ENCODE measurements at places on chromosomes 7 and 10.

GRCh38 chr7:44964831-44965440, 13.9 kb downstream of the MYO1G start:
- DNase-seq = no peak

DNA sequence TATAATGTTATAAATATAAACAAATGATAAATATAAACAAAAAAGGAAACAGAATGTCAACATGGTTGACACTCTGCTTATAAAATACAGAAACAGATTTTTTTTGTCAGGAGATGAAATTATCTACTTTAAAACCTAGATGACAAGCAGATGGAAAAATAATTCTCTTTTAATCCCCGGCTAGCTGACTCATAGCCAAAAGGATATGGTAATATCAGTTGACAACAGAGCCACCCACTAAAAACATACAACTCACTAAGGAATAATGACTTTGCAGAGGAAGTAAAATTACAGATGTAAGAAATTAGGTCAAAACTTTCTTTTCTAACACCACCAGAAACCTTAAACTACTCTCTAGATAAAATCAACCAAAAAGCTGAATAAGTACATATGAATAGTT, 131.1 kb upstream of the ABCB5 start:
- DNase-seq = peak; percentile 80

GRCh38 chr10:77698267-77698931, 60.8 kb upstream of the KCNMA1 start:
- DNase-seq = peak; percentile 43

DNA sequence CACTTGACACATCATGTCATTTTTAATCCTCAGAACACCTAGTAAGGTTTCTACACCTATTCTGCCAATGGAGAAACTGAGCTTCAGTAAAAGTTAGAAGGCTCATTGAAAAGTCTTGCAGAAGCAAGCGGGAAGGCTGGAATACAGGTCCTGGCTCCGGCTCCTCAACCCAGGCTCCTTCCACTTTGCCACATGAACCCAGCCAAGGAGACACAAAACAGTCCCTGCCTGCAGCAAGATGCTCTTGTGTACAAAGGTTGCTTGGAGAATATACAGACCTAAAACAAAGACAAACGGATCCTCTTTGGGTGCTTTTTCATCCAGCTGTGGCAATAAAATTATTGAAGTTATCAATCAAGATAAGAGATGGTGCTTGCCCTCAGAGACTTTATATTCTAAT, 106.8 kb downstream of the SORBS1 start:
- no peak for DNase-seq

GRCh38 chr10:37976880-37977203, 395 bp upstream of the ZNF25 start:
- no peak for DNase-seq

DNA sequence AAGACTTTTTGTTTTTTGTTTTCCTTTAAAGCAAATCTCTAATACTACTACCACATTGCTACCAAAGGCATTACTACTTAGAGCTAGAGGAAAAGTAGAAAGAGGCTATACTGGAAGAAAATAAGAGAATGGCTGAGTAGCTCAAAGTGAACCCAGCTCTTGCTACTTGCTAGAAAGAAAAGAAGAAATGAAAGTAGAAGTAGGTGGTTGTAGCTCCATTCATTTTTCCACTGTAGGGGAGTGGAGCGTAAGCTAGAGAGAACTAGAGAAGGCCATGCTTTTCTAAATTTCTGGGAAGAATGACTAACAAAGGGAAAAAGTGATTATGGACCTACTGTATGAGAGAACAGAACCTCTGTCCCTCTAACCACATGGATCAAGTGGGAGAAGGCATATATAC, 184.4 kb downstream of the PON1 start:
- DNase-seq = no peak

- DNase-seq = peak; percentile 41
Observed at GRCh38 chr7:69395061-69395714, 203.1 kb upstream of the AUTS2 start.

DNA sequence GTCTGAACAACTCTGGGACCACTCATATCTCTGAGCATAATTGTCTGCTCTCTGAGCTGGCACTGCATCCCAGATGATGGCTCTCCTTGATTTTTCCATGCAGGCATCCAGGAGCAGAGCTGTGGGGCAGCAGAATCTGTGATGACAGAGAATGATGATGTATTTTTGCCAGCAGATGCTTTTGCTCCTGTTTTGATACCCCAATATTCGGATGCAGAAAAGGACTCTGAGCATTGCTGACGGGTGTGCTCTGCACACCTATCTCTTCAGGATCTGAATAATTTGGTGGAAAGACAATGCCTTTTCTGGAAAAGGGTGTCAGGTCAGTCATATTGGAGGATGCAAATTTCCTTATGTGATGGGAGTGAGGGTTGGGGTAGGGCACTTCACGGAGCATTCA, 735.9 kb downstream of the KCNMA1 start:
- DNase-seq = no peak

DNA sequence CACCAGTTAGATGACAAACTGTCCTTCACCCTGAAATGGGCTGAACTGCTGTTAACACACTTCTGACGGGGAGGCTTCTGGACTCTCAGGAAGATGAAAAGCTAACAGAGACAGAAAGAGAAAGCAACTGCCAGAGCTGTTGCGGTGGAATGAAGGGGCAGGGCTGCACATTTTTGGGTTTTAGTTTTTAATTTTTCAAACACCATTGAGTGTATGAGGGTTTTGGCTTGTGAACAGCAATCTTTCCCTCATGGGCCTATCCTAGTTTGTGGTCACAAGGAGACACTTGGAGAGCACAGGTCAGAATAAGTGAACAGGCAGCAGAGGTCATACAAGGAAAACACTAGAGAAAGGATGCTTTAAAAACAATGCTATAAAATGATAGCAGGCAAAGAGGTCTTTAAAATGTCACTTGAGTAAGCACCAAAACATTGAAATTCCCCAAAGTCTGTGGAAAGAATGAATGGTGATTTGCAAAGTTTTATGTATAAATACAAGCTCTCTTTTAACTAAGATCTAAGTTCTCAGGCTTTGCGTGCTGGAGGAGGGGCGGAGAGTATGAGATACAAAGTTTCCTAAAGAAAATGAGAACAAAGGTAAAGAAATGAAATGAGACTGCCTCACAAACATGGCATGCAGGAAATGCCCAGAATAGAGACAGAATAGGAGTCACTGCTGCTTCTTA, 101.4 kb upstream of the GLI3 start:
- no peak for DNase-seq

- peak; percentile 5 for DNase-seq
Observed at GRCh38 chr7:98869027-98869596, 702 bp downstream of the TMEM130 start.

DNA sequence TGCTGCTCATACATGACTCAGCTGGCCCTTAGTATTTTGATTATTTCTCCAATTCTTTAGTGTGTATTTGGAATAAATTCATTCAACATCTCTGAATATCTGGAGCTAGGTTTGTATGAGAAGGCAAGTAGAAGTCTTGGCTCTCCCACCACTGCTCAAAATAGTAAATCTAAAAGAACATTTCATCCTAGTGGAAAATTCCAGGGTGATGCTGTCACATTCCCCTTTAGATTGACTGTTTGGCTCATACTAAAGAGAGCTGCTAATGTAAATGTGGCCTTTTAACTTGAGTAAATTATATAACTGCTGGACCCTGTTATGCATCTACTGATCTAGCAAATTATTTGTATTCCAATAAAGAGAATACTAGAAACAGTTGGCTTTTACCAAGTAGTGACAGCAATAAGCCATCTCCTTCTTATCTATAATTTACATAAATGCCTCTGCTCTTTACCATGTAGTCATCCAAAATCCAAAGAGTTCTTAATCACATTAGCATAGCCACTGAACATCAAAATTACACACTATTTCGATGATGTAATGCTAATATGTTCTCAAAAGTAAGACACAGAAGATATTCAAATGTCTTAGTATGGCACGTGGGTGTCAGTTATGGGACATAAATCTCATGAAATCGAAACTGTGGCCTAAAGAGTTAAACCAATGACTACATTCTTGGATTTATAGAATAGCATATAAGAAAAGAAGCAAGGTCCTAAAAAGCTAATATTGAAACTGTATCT, 86.9 kb upstream of the KCND2 start:
- no peak for DNase-seq

DNA sequence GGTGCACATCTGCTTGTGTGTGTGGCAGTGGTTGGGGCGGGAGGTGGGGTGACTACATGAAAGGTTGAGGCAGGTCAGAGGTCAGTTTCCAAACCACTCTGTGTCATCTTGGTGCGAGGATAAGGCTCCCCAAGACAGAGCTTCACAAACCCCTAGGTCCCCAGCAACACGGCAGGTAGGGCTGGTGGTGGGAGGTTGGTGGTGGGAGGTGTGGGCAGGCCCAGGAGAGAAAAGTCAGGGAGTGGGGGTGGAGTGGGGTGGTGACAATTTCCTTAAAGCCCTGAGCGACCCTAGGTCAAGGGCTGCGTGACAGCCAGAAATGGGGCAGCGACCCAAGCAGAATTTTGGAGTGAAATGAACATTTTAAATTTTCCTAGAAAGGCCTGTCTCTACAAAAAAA, 1.6 kb upstream of the STRA8 start:
- DNase-seq = no peak

DNA sequence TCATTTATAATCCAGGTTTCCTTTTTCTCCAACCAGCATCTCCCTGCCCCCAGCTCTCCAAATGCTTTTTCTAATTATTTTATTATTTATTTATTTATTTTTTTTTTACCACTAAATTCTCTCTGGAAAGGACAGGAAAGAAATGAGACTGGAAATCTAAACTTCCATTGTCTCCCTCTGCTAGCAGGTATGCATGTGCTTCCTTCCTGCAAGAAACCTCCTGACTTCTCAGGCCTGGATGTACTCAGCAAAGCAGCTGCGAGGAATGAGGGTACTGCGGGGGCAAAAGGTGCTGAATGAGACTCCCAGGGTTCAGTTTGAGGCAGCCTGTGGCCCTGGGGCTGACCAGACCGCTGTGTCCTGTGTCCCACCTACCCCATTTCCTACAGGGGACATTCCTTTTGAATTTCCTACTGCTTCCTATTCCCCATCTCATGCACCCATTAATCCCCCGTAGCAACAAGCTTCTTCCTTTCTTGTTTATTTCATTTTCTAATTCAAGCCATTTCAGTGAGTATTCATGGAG, 324.6 kb upstream of the IGFBP3 start:
- DNase-seq = no peak

GRCh38 chr10:6146921-6147320, 55.8 kb upstream of the PFKFB3 start:
- DNase-seq = no peak

GRCh38 chr7:33458581-33458980, 329.2 kb downstream of the BBS9 start:
- no peak for DNase-seq

DNA sequence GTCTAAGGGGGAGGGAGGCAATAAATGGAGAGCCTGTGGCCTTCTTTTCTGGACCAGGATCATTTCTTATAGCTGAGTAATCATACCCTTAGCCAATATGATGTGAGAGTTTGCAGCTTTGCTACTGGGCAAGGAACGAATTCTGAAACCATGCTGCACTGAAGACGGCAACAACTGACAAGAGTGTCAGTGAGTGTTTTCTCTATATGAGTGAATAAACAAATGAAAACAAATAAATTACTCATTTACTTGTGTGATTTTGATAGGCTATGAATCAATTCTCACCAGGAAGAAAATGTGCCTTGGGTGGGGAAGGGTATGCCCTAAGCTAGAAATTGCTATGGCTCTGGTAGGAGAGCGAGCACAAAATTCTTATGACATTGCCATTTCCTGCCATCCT, 79.4 kb upstream of the LRRN3 start:
- no peak for DNase-seq

- no peak for DNase-seq
Observed at GRCh38 chr7:19110026-19110730, 7.3 kb downstream of the TWIST1 start.

DNA sequence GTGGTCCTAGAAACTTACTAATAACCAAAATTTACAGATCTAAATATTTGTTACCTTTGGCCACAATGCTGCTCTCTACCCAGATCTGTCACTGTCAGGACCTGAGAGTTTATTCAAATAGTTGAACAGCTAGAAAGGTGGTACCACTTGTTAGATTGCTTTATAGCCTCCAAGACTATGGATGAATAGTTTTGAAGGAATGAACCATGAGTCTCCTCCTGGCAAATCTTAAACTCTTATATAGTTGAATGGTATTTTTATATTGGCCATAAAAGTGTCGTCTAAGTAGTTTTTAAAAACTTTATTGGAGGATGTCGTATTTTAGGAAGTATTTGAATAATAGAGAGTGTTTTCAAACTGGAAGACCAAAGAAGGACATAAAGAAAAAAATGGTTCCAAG, 178.7 kb downstream of the AHR start:
- DNase-seq = no peak

- DNase-seq = no peak
Observed at GRCh38 chr7:132226046-132226956, 350.0 kb downstream of the PLXNA4 start.

DNA sequence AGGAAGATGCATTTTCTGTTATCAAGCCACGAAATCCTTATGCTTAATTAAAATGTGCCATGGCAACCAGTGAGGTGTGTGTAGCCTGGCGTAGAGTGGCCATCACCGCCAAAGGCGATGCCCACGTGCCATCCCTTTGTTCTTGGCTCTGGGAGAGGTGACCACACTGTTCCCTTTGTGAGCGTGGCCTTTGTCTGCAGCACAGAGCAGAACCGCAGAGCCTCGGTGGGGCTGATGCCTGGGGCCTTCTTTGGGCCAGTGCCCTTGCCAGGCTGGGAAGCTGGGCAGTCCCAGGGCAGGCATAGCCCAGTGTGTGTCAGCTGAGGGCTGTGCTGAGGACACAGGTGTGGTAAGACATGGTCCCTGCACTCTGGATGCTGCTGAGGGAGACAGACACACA, 48.3 kb downstream of the BUB3 start:
- DNase-seq = no peak

DNA sequence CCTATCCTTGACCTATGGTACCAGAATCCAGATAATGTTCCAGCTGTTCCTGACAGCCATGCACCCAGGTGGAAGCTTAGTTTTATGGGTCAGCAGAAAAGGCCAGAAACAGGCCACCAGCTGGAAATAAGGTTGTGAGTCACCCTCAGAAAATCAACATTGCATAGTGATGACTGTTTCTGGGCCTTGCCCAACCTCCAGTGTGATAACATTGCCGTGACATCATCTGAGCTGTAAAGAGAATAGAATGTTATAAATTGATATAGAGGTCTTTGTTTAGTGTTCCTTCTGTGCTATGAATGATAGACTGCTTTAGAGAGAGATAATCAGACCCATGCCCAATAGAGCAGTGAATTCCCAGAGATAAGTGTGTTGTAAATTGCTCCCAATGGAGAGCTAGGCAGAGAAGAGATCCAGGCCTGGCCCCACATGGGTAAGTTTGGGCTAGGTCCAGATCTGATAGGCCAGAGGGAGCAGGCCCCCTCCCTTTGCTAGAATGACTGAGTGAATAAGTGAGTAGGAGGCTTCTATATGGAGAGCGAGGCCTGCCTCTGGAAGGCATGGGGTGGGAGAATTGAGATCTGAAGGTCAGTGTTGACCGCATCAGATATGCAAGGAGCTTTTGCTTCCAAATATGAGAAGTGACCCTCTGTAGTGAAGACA, 14.2 kb upstream of the HPS1 start:
- peak; percentile 89 for DNase-seq

DNA sequence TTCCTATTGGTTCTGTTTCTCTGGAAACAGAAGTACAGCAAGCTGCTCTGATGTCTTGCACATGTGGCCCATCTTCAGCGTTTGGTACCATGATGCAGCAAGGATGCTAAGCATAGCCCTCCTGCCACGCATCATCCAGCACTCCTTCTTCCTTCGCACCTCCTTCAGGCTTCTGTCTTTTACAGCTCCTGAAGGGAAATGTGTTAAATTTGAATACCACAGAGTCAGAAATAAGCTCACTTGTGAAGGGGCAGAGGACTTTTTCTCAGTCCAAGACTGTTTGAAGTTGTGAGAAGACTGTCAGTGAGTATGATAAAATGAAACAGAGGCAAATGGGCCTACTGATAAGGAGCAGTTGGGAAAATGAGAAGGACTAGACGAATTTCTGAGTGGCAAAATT, 20.7 kb downstream of the TSPAN13 start:
- DNase-seq = no peak

Data from suppressor macrophage treated with lipopolysaccharide for 1 hour (primary cell).